T-helper 1 cell (primary cell): ENCODE measurements at places on chromosomes 7 and 10.

DNA sequence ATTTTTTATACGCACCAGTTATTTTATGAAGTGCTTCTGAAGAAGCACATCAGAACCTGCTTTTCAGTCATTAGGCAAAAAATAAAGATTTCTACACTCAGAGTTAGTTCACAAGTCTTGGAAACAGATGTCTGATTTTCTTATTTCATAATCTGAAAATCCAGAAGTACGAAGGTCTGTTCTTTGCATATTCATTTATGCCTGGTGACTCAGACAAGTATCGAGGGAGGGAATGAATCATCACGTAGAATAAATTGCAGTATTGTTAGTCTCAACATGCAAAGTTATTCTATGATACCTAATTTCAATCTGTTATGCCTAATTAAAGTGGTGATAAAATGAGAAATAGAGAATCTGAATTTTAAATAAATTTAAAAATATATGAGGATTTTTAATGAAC, 113.6 kb upstream of the SEM1 start:
- DNase-seq: no peak

DNA sequence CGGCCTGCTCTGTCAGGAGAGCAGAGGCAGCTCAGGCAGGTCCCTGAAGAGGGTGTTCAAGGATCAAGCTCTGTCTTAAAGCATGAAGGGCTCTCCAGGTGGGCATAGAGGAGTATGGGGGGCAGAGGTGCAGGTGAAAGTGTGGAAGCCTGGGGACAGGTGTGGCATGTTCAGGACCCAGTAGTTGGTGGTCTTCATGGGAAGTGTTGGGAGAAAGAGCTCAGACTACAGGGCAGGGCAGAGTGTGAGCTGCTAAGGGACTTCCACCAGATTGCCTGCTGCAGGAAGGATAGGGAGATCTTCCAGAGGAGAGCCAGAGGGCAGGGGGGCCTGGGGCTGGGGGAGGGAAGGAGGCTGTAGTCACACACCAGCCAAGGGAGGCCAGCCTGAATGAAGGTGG, 156.5 kb upstream of the GDF10 start:
- no peak for DNase-seq

GRCh38 chr7:105835441-105835840, 41.0 kb downstream of the ATXN7L1 start:
- DNase-seq: no peak

GRCh38 chr10:73414230-73414945, 530 bp upstream of the ANXA7 start:
- no peak for DNase-seq

DNA sequence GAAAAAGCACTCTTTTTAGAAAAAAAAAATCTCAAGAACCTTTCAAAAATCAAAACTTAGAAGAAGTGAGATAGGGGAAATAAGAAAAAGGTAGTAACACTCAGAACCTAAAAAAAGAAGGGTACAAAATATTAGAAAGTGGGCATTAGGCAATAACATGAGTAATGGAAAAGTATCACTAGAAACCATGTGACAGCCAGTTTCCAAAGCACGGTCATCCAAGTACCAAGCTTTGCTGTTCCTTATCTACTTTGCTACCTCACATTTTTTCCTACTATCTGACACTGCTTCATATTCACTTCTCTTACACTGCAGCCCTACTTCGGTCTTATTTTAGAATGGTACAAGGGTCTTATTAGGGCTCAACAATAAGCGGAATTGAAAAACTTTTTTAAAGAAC, 30.3 kb downstream of the IMMP2L start:
- no peak for DNase-seq

- no peak for DNase-seq
These were observed 781 bp downstream of the ZNF727 start for GRCh38 chr7:64046041-64046389.

- DNase-seq: no peak
These were observed 363.2 kb downstream of the PRPF18 start for GRCh38 chr10:13949844-13950542.

GRCh38 chr7:50266635-50267386, 37.7 kb upstream of the IKZF1 start:
- peak; percentile 55 for DNase-seq

DNA sequence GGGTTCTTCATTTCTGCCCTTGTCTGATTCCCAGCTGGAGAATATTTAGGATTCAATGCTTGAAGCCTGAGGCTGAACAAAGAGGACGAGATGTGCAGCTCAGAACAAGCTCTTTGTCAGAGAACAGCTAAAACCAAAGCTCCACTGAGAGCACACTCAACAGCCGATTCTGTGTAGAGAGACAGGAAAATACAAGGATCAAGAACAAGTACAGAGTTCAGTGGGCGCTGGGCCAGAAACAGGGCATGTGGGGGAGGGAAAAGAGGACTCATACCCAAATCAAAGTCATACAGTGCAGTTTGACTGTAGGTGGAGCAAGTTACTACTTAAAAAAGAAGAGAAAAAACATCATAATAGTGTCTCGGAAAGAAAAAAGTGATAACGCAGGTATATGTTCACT, at the start of gene AGMO:
AGMO (minus strand) TSS at position 181 of the 400 bp plus-strand sequence.
- DNase-seq: no peak

DNA sequence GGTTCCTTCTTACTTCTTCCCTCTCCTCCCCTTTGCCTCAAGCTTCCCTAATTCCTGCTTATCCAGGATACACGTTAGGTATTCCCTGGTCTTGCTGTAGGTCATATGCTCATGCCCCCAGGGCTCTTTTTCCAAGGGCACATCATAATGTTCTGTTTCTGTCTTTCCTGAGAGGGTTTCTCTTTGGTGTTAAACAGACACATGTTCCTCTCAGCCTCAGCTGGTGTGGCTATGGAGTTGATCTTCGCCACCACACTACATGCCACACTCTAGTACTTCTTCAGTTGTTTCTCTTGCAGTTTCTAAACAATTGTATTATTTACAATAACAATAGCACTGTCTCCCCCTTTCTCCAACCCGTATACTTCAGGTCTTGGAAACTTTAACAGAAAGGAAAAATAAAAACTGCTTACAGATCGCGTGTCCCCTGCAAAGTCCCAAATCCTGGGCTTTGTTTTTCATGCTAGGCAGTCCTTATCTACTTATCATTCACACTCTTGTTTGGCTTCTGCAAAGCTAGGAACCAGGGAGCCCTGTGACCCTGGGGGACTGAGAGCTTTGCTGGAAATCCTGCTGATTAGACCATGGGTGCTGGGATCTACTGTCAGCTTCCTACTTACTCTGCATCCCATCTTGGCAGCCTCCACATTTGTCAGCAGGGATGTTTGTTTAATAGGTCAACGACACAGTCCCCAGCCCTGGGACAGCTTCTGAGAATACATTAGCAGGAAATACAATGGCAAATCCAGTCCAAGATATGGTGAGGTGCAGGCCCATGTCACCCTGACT, 193.9 kb upstream of the BMPER start:
- no peak for DNase-seq

DNA sequence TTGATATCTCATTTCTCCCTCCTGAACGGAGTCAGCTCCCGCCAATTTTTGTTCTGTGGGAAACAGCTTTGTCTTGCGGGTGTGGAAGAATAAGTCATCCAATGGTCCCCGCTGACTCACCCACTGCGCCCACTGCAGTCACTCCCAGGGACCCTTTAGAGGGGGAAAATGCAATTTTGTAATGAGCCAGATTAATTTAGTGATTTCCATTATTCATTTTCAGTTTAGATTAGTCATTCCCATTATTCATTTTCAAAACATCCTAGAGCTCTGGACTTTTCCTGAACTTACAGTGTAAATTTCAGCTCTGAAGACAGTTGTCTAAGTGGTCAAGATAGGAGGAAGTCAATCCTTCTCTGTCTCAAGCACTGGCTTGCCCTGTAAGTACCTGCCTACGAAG, 154.9 kb upstream of the TMEM72 start:
- DNase-seq: no peak

- DNase-seq: no peak
These were observed 188.4 kb downstream of the DGKI start for GRCh38 chr7:137658190-137658900.

- DNase-seq: no peak
These were observed 102.3 kb downstream of the DYNC2I1 start for GRCh38 chr7:158958618-158959017.

DNA sequence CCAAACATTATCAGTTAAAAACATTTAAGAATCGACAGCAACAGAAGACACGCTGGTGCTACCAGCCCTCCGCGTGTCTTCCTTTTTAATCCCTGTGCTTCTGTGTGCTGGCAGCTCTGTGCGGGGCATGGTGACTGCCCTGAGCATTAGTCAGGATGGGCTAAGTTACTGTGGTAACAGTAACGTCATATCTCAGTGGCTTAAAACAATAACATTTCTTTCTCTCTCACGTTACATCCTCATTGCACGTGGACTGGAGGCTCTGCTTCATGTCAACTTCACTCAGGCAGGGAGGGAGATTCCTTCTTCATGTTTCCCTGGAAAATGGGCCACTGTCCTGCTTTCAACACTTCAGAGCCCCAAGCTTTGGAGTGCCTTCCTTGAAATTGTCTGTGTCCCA, 378.5 kb downstream of the CCSER2 start:
- no peak for DNase-seq

GRCh38 chr10:75475460-75476182, 44.2 kb downstream of the LRMDA start:
- no peak for DNase-seq

DNA sequence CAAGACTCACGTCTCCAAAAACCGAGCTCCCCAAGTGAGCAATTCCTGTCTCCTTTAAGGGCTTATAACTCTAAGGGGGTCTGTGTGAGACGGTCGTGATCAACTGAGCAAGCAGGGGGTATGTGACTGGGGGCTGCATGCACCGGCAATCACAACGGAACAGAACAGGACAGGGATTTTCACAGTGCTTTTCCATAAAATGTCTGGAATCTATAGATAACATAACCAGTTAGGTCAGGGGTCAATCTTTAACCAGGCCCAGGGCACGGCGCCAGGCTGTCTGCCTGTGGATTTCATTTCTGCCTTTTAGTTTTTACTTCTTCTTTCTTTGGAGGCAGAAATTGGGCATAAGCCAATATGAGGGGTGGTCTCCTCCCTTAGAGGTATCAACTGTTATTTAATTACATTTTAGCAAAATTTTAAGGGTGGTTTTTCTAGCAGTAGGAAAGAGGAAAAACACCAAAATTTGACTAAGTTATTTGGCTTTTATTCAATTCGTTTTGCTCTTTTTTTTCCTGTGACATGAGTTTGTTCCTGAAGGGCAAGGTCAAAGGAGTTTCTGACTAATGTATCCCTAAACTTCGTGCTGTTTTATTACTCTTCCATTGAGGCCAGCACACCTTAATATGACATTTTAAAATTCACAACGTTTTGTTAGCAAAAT, 121.4 kb upstream of the SEC61G start:
- DNase-seq: no peak

GRCh38 chr10:91088300-91089140, 131.9 kb upstream of the PCGF5 start:
- peak; percentile 10 for DNase-seq

DNA sequence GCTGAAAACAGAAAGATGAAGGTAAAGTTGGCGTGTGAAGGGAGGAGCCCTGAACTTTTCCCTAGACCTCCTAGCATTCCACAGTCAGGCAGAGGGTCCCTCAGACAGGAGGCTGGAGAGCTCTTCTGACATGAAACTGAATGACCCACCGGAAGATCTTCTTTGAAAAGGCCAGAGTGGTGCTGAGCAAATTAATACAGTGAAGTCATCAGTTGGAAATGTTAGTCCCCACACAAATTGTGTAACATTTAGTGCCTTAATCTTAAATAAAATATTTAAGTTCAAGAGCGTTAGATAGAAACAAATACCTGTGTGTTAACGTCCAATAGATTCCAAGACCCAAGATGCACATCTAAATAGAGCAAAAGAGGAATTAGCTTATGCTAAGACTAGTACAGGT, 49.0 kb upstream of the WNT16 start:
- no peak for DNase-seq

DNA sequence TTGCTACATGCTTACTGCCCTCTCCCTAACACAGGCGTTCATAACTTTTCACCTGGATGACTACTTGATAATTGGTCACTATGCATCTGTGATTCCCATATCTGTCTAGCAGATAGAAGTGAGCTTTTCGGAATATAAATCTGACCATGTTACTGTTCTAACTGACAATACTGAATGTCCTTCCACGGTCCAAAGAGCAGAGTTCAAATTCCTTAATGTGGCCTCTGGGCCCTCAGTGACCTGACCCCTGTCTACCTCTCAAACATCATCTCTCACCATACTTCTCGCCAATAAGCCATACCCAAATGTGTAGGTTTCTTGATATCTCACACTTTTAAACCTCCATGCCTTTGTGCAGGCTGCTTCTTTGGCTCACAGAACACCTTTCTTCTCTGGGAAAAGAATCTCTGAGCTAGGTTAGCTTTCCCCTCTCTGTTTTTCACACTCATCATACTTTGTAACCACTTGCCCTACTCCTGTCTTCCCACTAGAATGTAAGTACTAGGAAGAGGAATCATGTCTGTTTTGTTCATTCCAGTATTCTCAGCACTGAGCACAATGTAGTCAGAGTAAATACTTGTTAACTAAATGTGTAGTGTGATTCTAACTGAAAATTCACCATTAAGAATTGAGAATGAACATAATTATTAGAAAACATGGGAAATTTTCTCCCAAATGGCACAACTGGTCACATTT, 39.2 kb upstream of the LRRC17 start:
- DNase-seq: no peak

- DNase-seq: no peak
These were observed 55.3 kb downstream of the KIF5B start for GRCh38 chr10:32000937-32001336.

GRCh38 chr10:43756341-43756740, 107.7 kb upstream of the ZNF32 start:
- DNase-seq: no peak

GRCh38 chr10:79081353-79082034, 12.7 kb downstream of the ZMIZ1 start:
- DNase-seq: no peak

GRCh38 chr10:100993986-100994708, 5.5 kb upstream of the LZTS2 start:
- DNase-seq: no peak

DNA sequence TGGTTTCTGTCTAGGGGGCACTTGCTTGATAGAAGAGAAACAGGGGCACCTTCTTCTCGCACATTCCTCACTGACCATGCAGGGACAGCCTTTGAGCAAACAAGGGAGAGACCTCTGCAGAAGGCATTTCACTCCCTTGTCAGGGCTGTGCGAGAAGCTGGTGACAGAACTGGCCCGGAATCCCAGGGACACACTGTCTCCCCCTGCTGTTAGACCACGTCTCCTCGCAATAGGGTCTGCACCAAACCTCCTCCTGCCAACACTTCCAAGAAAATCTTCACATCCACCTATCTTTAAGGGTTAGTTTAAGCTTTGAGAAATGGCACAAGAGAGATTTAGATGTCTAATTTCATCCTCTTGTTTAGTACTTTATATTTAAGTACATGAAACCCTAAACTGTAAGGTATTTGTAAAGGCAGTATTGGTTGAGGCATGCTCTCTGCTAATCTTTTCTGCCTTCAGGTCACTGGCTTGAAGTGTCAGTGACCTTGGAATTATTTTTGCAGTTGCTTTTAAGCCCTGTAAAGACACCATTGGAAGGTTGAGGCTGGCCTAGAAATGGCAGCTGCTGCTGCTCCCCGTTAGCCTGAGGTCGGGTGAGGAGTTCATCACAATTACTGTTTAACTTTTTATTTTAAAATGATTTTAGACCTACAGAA, 37.0 kb downstream of the RBM20 start:
- DNase-seq: no peak

- no peak for DNase-seq
These were observed 117.0 kb upstream of the RET start for GRCh38 chr10:42959833-42960232.
